ENCODE measurements at places on chromosomes 4 and X. TPM values are rescaled to one million over a fixed set of nuclear protein-coding genes. Genes with fewer than 3 reads are reported as not detected.

HSD17B13 gene
- total RNA-seq = 0.72 TPM

RAI2 gene
- not detected for total RNA-seq

SFRP2 gene
- total RNA-seq = not detected

CFI gene
- 11.4 TPM for total RNA-seq

Data from A375 (cell line).